AML-193 (cell line): ENCODE measurements at places on chromosomes 5 and 9.

- peak; percentile 88 for DNase-seq
These were observed 34.1 kb downstream of the IRF1 start for GRCh38 chr5:132456296-132456986.

DNA sequence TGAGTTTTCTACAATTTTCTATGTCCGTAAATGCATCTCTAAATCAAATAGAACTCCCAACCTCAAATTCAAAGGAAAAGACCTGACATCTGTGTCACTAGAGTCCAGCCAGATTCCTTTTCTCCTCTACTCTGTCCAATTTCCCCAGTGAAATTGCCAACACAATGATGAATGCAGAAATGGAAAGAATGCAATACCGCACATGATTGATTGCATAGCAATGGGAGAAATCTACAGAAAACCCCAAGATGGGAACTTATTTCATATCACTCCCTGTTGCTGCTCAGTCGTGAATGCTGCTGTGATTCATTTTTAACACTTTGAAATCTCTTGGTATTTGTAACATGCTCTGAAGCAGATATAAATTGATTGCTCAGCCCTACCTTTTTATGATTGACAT, 355.1 kb upstream of the TUSC1 start:
- DNase-seq = no peak

GRCh38 chr5:60102961-60103693, 209.6 kb upstream of the PDE4D start:
- no peak for DNase-seq

GRCh38 chr5:118723021-118723338, 265.4 kb downstream of the DTWD2 start:
- DNase-seq = no peak

DNA sequence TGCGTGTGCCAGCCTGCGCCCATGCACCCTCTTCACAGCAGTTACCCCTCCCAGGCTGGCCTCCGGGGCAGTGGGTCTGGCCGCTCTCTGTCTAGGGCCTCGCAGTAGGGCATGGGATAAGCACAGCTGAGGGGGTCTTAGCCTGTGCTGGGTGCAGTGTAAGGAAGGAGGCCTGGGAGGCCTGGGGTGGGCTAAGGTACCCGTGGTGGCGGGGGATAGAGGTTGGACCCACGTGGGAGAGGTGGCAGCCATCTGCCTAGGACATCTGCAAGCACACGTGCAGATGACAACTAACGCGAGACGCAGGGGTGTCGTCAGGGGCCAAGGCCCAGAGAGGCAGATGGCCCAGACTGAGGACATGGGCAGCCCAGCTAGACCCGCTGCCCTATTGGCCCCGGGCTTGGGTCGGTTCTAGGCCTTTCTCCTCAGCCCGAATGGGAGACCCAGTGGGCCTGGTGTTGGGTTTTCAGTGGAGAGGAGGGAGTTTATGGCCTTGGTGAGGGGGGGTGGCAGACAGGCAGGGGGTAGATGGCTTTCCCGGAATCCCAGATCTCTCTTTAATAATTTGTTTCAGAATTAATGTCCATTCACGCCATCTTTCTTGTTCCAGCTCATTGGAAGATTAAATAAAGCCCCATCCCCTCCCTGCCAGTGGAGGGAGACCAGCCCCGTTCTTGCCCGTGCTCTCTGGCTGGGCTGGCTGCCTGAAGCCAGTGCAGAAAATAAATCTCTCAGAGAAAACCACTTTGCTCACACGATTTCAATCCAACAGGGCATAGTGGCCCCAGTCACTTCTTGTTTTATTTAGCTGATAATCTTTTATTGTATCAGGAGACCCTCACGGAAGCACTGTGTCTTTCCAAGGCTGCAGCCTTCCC, 154.2 kb downstream of the GAPVD1 start:
- no peak for DNase-seq

DNA sequence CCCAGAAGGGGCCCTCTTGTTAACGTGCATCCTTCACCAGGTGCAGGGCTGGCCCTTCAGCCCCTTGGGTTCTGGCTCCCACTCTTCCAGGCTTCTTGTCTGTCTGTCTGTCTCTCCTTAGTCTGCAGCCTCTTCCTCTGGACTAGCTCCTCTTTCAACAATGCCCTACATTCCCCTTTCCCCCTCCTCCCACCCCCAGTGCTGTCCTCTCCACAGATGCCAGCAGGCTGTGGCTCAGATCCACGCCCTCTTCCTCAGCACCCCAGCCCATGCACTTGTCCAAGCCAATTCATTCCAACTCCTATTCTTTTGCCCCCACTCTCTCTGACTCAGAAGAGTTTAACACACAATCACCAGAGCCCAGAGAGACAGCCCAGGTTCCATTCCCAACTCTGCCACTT, 45.2 kb upstream of the ALDH1B1 start:
- no peak for DNase-seq

GRCh38 chr9:121688146-121688680, 36.8 kb downstream of the DAB2IP start:
- no peak for DNase-seq

GRCh38 chr9:18255158-18255629, 218.8 kb upstream of the ADAMTSL1 start:
- DNase-seq = peak; percentile 48

GRCh38 chr5:87190687-87191086, 77.0 kb upstream of the RASA1 start:
- DNase-seq = no peak

DNA sequence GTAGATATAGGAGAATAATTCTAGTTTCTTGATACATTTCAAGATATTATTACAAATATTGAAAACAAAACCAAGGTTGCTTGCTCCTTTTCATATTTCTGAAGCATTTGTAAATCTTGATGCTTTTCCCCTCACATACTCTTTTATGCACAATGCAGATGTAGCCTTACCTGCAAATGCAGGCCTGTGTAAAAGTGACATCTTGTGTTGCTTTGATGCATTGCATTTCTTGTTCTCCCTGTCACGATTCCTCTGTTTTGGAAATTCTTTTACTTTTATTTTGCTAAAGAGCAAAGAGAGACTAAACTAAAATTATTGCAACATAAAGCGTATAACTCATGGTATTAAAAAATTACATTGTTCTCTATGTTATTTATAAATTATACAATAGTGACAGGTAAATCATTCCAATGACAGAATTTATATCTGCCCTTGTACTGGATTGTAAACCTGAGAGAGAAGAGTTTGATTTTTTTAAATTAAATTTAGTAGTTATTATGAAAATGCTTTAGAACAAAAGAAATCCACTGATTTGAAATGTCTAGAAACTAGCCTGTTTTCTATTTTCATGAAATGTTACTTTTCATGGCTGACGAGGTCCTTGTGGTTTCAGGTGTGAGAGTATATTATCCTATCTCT, 970.0 kb downstream of the MAT2B start:
- DNase-seq = peak; percentile 22

GRCh38 chr5:78515670-78516069, 132.9 kb downstream of the LHFPL2 start:
- DNase-seq = no peak

DNA sequence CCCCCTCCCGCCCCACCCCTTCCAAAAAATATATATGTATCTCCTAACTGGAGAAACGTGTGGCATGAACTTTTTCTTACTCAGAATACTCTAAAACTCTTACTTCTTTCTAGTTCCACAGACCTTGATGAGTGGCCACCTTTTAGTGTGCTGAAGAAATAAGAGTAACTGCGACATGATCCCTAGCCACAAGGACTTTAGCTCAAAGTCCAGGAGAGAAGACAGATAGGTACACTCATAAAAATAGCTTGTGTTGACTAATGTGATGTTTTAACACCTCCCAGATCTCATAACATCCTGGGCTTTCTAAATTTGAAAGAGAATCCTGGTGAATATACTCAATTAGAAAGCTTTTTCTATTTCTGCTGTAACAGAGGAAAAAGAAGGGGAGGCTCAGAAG, 1005.0 kb upstream of the DMAC1 start:
- DNase-seq = no peak

DNA sequence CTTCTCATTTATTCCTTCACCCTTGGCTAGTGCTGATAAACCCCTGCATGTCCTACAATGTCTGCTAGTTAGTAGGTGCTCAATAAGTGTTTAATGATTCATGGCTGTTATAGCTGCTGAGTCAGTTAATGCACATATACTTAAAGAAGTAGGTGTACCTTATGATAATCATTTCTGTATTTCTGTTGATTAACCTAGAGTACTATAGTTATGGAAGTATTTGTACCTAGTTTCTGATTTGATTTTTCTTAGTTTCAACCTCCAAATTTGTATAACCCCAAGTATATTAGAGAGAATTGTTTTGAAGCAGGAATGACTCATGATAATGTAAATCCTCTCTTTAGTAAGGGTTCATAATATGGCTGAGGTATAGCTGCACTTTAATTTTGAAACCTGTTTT, 8.9 kb downstream of the SMAD5 start:
- no peak for DNase-seq

- DNase-seq = no peak
These were observed 350.8 kb downstream of the DMRT2 start for GRCh38 chr9:1400983-1401382.

DNA sequence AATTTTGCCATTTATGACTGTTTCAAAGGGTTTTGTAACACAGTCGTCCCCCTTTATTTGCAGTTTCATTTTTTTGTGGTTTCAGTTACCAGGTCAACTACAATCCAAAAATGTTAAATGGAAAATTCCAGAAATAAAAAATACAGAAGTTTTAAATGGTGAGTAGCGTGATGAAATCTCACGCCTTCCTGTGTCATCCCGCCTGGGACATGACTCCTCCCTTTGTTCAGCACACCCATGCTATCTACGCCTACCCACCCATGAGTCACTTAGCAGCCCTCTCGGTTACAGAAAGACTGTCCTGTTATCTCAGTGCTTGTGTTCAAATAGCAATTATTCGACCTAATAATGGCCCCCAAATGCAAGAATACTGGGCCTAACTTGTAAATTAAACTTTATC, 765.3 kb upstream of the ADAMTS16 start:
- no peak for DNase-seq

DNA sequence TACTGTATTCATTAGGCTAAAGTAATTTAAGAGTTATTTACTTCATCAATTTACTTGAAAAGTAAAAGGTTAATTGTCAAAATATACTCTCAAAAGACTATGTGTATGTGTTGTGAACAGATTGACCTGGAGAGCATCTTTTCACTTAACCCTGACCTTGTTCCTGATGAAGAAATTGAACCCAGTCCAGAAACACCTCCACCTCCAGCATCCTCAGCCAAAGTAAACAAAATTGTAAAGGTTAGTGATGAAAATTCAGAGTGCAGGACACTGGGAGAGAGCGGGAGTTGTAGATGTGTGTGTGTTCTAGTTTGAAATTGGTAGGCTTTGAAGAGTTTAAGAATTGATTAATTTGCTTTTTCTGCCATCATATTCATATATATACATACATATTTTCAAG, 41.9 kb downstream of the KIF2A start:
- no peak for DNase-seq

- no peak for DNase-seq
These were observed 92.8 kb upstream of the PITX1 start for GRCh38 chr5:135126688-135127438.

- no peak for DNase-seq
These were observed 256.2 kb downstream of the TAF11L14 start for GRCh38 chr5:17890501-17890900.

- no peak for DNase-seq
These were observed 892.7 kb downstream of the TLE1 start for GRCh38 chr9:80796632-80797031.

GRCh38 chr9:113675475-113675941, 200.6 kb upstream of the ZNF618 start:
- no peak for DNase-seq

GRCh38 chr9:129412814-129413536, 207.9 kb downstream of the C9orf50 start:
- peak; percentile 58 for DNase-seq

- DNase-seq = peak; percentile 86
These were observed 58.1 kb downstream of the MARCHF3 start for GRCh38 chr5:126972062-126972895.

DNA sequence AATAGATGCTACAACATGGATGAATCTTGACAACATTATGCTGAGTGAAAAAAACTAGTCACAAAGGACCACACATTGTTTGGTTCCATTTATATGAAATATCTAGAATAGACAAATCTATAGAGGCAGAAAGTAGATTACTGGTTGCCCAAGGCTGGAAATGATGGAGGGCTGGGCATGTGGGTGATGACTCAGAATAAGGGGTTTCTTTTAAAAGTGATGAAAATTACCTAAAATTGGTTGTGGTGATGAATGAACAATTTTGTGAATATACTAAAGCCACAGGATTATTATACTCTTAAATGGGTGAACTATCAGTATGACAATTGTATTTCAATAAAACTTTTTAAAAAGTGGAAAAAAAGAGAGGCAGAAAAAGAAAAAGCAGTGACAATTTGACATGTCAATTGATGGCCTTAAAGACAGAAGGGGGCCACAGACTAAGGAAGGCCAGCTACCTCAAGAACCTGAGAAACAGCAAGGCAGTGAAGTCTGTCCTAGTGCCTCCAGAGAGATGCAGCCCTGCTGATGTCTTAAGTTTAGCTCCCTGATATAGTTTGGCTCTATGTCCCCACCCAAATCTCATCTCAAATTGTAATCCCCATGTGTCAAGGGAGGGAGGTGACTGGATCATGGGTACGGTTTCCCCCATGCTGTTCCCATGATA, 182.7 kb downstream of the PIK3R1 start:
- DNase-seq = no peak

DNA sequence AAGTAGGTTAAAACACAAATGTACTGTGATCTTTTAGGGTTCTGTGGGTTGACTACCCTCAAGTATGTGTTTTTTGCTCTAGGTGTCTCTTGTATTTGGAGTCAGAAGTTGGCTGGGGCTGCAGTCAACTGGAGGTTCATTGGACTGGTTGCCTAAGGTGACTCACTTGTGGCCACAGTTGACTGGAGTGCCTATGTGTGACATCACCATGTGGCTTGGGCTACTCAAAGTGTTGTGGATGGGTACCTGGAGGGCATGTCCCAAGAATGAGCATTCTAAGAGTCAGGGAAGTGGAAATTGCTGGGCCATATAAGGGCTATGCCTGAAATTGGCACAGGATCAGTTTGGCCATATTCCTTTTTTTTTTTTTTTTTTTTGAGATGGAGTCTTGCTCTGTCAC, 27.4 kb downstream of the SNX30 start:
- DNase-seq = no peak

DNA sequence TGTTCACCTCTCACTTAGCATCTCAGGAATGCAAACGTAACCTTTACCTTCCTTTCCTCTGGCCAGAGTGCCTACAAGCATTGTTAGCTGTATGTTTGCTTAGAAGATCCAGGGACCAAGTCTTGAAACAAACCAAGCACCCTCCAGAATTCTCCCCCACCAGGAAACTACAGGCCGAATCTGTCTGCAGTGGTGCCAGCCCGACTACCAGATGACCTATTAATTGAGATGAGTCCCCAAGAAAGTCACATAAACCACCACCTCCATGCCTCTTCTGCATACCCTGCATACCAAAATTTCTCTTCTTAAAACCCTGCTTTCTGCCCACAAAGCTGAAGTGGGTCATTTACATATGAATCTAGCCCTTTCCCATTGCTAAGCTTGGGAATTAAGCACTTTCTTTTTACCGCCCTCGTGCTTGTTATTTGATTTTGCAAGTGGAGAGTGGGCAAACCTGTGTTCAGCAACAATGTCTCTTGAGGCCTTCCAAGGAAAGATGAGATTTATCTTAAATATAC, 1239.1 kb downstream of the CDH12 start:
- no peak for DNase-seq
